ENCODE measurements at places on chromosomes 1 and 21.

GRCh38 chr1:186699519-186699918, 19.3 kb upstream of the PTGS2 start:
- DNase-seq, result no peak

DNA sequence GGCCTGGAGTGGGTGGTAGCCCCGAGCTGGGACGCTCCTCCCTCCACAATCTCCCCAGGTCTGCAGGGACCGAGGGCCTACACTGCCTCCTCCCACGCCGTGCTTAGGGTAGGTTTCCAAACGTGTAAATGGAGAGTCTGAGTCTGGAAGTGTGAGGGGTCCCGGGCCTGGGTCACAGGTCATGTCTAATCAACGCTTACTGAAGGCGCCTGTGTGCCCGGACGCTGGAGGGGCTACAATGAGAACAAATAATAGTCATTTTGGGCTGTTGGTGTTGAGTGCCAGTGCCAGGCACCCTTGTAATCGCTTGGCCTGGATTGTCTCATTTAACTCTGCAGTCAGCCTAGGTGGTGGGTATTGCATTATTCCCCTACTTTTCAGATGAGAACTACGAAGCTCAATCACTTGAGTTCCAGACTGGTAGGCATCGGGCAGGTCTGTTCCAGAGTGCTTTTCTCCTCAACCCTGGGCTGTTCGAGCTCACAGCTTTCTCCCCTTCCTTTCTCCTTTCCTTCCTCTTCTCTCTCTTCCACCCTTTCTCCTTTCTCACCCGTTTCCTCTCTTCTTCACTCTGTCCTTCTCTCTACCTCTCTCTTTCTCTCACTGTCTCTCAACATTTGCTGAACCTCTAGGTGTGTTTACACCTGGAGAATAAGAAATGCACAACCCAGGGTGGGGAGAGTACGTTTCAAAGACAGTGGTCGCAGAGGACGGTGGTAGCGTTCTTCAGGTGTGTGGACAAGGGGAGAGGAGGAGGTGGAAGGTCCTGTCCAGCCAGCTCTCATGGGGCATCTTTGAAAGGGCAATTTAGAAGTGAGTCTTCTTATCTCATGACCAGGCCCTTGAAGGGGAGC, 883 bp downstream of the SLC66A1 start:
- DNase-seq, result no peak

DNA sequence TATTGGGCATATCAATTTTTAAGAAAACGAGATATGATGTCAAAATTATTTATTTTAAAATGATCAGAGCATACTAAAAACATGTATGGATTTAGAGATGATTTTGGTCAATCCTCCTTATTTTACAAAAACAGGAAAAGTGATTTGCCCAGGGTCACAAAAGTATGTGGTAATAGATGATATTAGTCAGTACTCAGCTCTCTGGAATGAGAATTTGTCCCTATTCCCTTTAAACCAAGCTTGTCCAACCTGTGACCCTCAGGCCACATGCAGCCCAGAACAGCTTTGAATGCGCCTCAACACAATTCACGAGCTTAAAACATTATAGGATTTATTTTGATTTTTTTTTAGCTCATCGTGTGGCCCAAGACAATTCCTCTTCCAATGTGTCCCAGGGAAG, 104.7 kb downstream of the AKT3 start:
- no peak for DNase-seq

DNA sequence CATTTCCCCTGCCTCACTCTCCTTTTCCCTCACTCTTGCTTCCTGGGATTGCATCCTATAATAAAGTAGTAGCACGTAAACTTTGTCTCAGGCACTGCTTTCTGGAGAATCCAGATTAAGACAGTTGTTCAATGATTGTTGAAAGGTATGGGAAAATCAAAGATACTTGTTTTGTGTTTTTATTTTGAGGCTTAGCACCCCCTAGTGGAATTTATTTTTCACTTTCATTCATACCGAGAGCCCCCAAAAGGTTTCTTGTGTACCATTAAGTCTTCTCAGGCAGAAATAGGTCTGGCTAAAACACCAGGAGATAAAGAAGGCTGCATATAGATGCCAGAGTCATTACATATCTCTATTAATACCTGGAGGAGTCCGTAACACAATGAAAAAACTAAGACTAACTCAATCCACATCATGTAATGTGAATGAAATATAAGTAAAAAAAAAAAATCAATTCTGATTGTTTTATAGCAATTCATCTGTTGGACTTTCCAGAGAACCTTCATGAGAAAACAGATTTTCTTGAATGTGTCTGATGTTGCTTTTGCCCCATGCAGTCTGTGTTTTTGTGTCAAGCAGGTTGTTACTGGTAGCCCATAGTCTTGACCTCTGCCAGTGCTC, 103.5 kb downstream of the RPE65 start:
- DNase-seq, result no peak

- no peak for DNase-seq
Measured at GRCh38 chr1:7827126-7827955, 25.5 kb downstream of the UTS2 start.

DNA sequence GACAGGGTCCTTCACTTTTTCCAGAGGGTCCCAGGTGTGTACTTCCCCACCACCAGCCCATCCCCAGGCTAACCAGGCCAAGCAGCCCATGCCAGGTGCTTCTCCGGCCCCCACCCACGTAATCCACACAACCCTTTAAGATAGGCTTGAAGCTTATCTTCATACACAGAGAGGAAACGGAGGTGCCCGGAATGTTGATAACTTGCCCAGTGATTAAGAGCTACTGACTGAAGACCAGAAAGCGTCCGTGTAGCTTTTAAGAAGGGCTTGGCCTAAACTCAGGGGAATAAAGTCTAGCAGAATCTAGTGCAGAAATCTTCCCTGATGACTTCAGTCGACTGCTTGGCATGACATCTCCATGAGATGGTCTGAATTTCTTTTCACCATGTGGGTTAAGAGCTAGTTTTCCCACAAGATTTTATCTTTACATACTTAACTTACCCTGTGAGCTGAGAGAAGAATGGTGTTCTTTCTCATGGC, 138.7 kb downstream of the GALNT2 start:
- no peak for DNase-seq

- no peak for DNase-seq
Measured at GRCh38 chr1:30520476-30520875, 202.9 kb downstream of the MATN1 start.
